ENCODE measurements at places on chromosomes 16 and 17.

DNA sequence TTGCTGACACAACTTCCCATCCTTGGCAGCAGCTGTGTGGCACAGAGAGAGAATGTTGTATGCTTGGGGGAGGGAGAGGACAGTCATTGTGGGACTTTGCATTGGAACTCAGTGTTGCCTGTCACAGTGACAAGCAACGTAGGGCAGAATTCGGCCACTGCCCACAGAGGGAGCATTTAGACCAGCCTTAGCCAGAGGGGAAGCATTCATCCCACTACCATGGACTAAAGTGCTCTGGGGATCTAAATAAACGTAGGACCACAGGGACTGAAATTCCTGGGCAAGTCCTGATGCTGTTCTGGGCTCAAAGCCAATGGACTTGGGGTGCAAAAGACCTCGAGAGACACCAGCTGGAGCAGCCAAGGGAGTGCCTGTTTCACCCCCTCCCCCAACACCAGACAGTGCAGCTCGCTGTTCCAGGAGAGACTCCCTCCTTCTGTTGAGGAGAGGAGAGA is 44.9 kb downstream of the ABCA8 start:
- no peak for DNase-seq

- DNase-seq: peak; percentile 1
These were observed 252.3 kb downstream of the SNX29 start for GRCh38 chr16:12228602-12229499.

DNA sequence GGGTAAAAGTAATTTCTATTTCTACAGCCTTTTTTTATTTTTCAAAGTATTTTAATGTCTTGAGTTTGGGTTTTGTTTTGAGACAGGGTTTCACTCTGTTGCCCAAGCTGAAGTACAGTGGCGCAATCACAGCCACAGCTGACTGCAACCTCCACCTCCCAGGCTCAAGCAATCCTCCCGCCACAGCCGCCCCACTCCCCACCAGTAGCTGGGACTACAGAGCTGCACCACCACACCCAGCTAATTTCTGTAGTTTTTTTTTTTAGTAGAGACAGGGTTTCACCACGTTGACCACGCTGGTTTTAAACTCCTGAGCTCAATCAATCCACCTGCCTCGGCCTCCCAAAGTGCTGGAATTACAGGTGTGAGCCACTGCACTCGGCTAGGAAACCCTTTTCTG is 44.0 kb downstream of the TUBD1 start:
- no peak for DNase-seq

GRCh38 chr17:66702106-66702936 is 132.6 kb upstream of the CACNG5 start:
- DNase-seq: no peak

DNA sequence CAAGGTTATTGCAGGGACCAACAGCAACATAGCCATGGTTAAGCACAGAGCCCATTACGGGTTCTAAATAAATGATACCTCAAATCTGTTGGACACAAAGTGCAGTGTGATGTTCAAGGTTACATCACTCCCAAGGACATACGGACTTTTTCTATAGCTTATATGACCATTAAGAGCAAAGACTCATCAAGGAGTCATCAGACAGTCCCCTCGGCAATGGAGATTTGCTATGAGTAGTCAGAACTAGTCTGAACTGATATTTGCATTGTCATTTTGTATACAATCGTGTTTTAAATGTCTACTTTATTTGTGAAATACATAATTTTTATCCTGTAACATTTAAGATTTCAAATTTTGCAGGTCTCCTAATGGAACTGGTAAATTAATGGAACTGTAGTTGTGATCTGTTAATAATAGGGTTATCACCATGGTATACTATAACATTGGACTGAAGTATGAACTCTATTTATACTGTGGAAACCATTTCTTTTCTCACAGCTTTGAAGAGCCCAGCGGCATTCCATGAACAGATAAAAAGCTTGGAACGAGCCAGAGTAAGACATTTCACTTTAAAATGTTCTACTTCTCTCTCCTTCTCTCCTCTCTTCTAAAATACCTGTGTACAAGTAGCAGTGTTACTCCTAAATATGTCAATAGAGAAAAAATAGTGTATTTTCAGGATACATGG is 140.9 kb downstream of the MRTFB start:
- no peak for DNase-seq

- DNase-seq: no peak
These were observed 22.3 kb upstream of the SMG1 start for GRCh38 chr16:18948372-18949020.

- no peak for DNase-seq
These were observed at the start of gene B4GALNT2 for GRCh38 chr17:49132699-49133364. Gene B4GALNT2, plus strand, starts transcription at chr17:49132769. Its CDS starts 24 bp downstream, at chr17:49132793.

- DNase-seq: no peak
These were observed 206.7 kb downstream of the CDH13 start for GRCh38 chr16:82833378-82833993.

DNA sequence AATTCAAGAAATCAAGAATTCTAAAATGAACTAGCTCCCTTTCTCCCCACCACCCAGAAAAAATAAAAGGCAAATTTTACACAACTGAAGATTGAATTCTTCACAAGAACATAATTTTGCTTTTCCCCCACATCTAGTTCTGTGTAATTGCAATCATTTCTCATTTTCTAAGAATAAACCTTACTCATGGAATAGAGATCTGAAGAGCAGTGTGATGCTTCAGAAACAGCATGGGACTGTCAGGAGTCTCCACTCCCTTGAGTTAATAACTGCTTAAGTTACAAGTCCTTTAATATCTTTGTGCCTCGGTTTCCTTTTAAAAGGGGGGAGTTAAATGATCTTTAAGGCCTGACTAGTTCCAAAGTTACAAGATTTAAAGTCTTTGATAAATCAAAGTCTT is 53.7 kb downstream of the CACNG1 start:
- no peak for DNase-seq

GRCh38 chr16:19520861-19521331 is 1.0 kb downstream of the GDE1 start:
- DNase-seq: no peak

DNA sequence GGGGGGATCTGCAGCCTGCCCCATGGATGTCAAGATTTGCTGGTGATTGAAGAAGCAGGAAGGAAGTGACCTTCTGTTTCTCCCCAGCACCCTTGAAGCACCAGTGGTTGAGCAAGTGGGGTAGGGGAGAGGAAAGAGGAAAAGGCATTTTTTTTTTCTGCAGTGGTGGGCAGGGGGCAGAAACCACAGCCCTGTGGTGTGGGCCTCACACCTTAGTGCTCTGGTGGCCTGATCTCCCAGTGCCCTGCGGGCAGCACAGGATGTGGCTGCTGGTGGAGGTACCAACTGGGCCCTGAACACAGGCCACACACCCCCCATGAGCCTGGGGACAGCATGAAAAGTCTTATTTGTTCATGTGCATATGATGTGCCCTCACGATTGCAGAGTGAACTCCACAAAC is 7.1 kb downstream of the ITGAD start:
- no peak for DNase-seq

DNA sequence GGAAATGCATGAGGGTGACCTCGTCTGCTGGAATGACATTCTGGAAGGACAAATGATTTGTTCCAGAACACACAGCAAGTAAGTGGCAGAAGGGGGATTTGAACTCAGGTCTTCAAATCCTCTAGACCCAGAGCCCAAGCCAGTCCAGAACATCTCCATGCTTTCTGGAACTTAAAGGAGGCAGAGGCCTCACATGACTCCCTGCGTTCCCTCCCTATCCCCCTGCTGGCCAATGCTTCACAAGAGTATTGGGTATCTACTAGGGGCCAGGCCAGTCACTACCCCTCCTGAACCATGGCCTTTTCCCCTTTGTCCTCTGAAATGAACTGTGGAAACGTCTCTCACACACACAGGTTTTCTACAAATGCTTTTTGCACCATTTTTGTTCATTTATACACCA is 7.6 kb upstream of the BEAN1 start:
- DNase-seq: no peak

GRCh38 chr17:57097832-57098421 is 12.9 kb downstream of the AKAP1 start:
- no peak for DNase-seq

DNA sequence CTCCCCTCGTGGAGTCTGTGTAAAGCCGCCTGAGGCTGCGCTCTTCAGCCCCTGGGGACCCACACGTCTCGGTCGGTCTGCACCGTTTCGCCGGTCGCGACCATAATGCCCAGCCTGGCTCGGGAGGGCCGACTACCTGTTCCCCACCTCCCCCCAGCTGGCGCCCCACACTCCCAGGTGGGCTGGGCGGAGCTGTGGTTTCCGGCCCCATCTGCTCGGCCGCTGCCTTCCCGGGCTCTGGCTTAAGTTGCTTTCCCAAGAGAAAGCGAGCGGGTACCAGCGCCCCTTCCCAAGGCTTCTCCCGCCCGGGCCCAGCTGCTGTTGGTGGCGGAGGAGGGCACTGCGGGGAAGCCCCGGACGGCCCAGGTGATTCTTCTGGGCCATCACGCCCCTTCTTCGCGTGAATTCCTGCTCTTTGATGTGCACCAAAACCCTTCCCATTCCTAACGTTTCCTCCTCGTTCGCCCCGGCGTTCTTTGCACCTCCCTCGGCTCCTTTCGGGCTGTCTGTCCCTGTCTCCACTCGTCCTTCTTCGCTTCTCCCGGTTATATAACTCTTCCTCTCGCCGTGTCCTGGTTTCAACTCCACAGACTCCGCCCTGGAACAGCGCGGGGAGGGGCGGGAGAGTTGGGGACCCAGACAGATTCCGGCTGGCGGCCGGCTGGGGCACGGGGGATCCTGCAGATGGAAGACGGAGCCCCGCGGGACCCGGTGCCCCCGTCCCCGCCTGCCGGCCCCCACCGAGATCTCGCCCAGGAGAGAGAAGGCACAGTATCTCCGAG is 2.0 kb downstream of the KDM6B start:
- no peak for DNase-seq

DNA sequence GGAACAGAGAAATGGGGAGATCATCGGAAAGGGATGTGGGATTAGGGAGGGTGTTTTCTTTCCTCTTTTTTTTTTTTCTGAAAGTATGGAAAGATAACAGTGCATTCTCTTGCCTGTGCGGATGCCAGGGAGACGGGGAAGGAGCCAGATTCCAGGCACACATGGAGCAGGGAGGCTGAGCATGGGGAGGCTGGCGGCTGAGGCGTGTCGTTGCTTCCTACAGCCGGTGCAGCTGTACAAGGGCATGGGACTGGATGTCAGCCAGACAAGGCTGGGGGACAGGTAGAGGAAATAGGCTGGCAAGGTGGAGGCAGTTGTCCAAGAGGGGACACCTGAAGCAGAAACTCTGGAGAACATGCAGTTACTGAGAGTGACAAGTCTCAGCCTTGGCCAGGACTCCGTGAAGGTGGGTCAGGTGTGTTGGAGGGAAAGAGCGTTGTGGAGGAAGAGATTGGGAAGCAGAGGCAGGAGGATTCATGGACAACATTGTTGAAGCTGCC is 16.6 kb upstream of the ADORA2B start:
- DNase-seq: no peak

DNA sequence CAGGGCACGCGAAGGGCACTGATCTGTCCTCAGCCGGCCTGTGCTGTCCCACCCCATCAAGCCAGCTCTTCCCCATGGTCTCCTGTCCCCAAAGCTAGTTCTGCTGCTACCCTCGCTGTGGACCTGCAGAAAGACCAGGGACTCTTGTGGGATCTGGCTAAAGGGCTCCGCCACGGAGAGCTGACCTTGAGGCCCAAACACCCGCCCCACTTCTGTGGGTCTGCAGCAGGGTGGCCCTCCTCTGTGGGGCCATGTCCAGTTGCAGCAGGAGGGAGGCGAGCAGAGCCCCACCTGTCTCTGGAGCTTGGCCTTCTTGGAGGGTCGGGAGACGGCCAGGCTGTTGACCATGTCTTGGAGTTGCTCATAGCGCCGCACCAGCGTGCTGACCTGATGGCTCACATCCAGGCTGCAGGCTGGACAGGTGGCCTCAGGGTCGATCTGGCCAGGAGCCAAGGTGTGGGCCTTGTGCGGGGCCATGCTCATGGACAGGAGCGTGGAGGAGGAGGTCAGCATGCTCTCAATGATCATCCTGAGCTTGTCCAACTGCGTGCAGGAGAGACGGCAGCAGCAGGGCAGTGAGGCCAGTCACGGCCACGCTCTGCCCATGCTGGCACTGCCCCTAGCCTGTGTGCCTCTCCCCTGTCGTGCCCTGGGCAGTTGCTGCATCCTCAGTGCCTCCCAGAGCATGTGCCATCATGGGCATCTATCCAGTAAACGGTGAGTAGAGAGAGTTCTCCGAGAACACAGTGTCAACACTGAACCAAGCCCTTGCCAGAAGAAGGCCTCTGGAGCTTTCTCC is 16.6 kb downstream of the UBALD2 start:
- no peak for DNase-seq

GRCh38 chr16:78742501-78743283 is 643.2 kb downstream of the WWOX start:
- DNase-seq: peak; percentile 50

DNA sequence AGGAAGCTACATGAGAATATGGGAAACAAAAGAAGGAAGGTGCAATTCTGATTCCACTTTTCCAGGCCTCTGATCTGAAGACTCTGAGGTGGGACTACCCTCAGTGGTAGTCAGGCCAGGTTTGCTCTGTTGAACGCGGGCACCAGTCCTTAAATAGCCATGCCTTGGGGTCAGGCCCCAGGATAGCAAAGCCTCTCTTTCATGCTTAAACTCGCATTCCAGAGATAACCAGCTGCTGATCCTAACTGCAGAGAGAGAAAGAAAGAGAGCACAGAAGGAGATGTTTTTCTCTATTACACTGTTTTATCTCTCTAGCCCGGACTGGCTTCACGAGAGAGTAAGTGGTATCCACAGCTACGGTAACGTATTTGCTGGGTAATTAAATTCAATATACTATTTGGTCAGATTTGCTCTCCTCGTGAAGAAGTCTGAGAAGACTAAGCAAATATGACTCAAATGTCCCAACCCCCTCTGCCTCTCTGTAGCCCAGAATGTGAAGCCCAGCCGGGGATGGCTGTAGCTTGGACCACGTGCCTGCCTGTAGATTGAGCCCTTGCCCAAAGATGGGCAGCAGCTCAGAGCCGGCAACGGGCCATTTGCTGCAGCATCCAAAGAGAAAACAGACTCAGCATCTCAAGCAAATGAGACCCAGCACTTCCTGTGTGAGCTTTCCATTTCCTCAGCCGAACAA is 122.2 kb downstream of the SMG6 start:
- no peak for DNase-seq

- DNase-seq: no peak
These were observed 312.2 kb upstream of the MAF start for GRCh38 chr16:79912592-79913310.

- DNase-seq: no peak
These were observed 430 bp downstream of the TSEN54 start for GRCh38 chr17:75516619-75517296.

DNA sequence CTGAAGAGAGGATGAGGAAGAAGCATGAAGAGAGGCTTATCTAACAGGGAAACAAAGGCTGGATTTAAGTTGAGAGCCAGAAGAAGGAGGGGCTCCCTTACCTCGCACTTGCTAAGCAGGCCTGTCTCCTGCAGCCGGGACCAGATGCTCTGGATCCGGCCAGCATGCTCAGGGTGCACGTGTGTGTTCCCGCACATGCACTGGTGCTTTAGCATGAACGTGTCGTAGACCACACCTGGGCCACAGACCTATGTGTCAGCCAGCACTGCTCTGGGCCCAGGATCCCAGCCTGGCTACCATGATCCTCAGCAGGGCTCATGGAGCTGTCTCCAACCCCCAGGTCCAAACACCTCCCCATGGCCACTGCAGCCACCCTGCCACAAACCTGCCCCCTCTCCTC is 14.4 kb downstream of the G6PC3 start:
- DNase-seq: no peak
